Pulmonary artery endothelial cell (primary cell): ENCODE measurements at places on chromosomes 13 and 19. TPM values are rescaled to one million over a fixed set of nuclear protein-coding genes. Genes with fewer than 3 reads are reported as not detected.

The IGLON5 gene
- not detected in 2 replicates for total RNA-seq

The GSX1 gene
- not detected in 2 replicates for total RNA-seq

The PODNL1 gene
- 0.04 and 0.13 TPM in 2 replicates for total RNA-seq

The ZNF93 gene
- 3.9 and 7.3 TPM in 2 replicates for total RNA-seq

The TINCR gene
- 0.11 TPM in 1 of 2 replicates, not detected in the other for total RNA-seq

The SIGLEC12 gene
- not detected in 2 replicates for total RNA-seq

The ZNF99 gene
- not detected in 2 replicates for total RNA-seq

The CEACAM1 gene
- total RNA-seq: 0.26 and 0.46 TPM in 2 replicates

The RPL36 gene
- 388 and 866 TPM in 2 replicates for total RNA-seq

DNA sequence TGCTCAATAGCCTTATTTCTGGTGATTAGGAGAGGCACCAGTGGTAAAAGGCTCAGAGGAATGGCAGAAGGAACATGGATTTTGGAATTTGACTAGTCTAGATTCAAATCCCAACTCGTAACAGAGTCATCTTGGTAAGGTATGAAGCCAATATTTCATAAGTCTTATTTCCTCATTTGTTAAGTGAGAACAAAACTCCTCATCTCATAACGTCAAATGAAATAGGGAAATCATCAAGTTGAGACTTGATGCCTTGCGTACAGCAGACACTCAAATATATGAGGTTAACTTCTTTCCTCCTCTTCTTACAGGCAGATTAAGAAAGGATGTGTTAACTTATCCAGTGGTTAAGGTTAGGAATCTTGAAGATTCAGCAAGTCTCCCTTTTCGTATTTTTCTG is 189.2 kb downstream of the DLEU7 start:
- DNase-seq: no peak

DNA sequence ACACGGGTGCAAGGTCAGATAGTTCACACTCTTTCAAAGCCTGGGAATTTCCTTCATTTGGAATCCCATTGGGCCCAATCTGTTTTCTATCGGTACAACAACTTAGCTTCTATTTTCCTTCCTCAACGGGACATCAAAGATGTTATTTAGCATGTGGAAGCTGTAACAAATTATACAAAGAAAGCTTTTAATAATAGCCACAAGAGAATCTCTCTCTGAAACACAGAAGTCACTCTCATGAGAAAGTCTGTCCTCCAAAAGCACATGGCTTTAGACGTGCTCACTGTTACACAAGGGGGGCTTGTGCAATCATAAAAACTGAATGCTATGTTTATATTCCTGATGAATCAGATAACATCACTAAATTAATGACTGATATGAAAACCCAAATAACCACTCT is 28.9 kb upstream of the CYSLTR2 start:
- no peak for DNase-seq

GRCh38 chr19:39128516-39129079 is 3.0 kb downstream of the PAK4 start:
- no peak for DNase-seq

GRCh38 chr13:33775339-33776108 is 42.4 kb upstream of the RFC3 start:
- DNase-seq: no peak

GRCh38 chr13:38602266-38602665 is 84.6 kb upstream of the FREM2 start:
- no peak for DNase-seq

- DNase-seq: no peak
Measured at GRCh38 chr19:49116544-49116943, 2.4 kb downstream of the LIN7B start.

DNA sequence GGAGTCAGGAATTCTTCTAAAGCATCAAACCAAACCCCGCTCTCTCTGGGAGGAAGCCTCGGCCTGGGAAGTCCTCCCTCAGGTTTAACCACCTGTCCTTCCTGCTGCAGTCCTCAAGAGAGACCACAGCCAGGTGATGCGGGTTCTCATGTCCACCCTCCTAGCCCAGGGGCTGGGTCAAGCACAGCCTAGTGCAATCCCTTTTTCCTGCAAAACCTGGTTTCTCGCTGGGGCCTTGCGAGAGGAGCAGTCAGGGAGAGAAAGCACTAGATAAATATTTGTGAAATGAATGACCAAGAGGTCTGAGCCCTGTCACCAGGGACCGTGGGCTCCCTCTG is 2.4 kb downstream of the SLC8A2 start:
- DNase-seq: no peak

DNA sequence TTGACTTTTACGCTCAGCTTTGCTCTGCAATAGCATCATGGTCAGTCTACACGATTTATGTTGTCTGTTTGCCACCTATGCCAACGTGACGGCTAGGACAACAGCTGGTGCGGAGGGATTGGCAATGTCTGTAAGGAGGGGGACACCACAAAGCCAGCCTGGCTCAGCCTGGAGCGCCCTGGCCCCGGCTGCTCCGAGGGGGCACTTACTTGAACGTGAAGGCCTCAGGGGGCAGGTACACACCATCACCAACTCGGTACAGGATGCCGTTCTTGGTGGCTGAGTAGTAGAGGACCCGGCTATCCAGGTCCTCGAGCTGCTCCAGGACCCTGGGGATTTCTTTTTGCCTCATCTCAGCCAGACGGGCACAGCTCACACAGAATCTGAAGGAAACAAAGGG is 26.4 kb upstream of the EIF3G start:
- DNase-seq: no peak

DNA sequence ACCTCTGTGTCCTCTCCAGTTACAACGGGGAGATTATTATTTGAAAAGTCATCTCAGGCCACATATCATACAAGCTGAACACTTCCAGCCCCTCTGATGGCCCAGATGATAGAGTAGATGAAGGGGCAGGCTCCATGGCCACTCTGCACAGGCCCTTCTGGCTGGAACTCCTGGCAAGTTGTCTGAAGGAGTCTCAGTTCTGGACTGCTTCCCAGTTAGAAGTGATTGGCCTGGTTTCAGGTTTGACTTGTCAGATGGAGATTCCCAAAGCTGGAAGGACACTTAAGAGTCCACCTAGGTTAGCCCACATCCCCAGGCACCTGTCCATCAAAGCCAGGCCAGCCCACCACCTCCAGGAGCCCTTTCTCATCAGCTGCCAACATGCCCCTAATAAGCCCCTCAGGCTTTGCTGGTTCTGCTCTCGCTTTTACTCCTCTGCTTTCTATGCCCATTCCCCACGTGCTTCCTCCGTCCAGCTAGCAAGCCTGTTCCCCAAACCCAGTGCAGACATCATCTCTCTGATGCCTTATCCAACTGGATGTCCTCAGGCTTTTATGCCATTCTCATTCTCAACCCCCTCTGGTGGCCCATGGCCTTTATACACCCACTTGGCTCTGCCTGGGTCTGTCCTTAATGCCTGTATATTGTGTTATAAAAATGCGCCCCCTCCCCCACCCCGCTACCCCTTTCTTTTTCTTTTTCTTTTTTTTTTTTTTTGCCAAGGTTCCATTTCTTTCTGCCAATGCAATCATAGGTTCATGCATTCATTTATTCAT is 56.5 kb downstream of the HSPH1 start:
- DNase-seq: no peak

GRCh38 chr13:40787062-40787461 is 2.3 kb upstream of the SLC25A15 start:
- DNase-seq: no peak

DNA sequence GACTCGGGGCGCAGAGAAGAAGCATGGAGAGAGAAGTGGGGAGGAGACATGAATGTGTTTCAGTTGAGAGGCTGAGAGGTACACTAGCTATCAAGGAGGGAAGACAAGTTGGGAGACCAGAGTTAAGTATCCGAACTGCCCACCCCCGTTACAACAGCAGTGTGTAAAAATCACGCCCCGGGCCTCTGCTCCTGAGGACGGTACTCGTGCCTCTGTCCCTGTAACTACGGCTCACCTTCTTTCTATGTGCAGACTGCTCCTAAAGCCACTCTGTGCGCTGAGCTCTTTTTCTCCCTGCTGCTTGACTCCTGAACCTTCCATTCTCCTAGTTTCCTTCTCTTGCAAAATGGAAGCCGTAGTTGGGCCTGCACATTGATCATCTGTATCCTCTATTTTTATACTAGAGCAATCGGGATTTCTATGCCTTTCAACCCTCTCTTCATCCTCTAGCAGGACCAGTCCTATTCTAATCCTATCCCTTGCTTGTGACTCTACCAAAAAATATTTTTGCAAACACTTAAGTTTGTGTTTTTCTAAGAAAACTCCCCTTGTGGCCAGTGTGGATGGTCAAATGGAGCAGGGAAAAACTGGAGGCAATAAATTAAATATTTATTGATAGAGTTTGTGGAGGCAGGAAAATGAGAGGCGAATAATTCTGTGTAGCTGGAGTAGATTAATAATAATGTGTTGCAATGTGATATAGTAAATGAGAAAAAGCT is 569 bp downstream of the POLR1D start:
- DNase-seq: no peak
